Daoy (cell line): ENCODE measurements at places on chromosomes 16 and 17. TPM values are rescaled to one million over a fixed set of nuclear protein-coding genes. Genes with fewer than 3 reads are reported as not detected.

GRCh38 chr17:73625006-73625405 lies 19.2 kb downstream of the SDK2 start:
- no peak for DNase-seq

GRCh38 chr17:56823848-56824247 lies 9.9 kb downstream of the C17orf67 start:
- no peak for DNase-seq

DNA sequence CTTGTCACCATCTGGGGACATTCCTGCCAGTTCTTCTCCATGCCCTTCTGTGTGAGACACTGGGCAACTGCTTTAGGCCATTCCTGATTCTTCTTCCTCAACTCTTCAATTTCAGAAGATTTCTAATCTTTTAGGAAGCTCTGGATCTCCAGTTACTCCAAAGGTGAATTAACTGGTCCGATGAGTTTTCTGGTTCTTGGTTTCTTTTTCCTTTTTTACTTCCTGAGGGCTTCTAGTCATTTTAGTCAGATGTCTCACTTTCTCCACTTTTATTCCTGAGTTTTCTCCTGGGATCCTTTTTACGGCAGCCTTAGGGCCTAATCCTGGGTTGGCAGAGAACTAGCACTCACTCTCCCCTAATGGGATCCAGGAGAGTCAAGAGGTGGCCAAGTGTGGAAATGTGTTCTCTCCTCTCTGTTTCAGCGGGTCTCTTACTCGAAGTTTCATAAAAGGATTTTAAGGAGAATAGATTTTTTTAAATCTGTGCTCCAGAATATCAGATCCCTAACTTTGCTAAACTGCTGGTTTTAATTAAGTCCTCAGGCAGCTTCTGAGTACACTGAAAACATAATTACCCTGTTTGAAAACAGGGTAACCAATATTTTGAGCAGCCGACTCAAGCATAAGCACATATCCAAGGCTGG lies 107.6 kb downstream of the RMI2 start:
- DNase-seq, result no peak

DNA sequence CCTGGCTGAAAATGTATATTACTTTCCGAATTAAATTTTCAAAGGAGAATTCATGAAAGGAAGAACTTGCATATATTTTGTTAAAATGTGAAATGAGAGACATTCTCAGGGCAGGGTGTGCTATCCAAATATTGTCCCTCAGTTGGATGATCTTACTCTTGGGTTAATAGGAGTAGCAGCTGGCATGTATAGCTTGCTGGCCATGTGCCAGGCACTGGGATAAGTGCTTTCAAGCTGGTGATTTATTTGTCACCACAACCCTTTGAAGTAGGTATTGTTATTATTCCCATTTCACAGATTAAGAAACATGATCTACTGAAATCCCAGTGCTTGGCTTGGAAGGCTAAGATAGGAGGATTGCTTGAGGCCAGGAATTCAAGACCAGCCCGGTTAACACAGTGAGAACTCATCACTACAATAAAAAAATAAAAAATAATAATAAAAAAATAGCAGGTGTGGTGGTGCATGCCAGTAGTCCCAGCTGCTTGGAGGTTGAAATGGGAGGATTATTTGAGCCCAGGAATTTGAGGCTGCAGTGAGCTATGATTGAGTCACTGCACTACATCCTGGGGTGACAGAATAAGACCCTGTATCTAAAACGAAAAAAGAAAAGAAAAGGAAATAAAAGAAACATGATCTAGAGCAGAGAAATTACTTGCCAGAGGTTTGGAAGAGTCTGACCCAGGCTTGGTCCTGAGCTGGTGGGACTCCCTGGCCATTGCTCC lies 11.6 kb upstream of the MPHOSPH6 start:
- DNase-seq, result peak; percentile 29

DNA sequence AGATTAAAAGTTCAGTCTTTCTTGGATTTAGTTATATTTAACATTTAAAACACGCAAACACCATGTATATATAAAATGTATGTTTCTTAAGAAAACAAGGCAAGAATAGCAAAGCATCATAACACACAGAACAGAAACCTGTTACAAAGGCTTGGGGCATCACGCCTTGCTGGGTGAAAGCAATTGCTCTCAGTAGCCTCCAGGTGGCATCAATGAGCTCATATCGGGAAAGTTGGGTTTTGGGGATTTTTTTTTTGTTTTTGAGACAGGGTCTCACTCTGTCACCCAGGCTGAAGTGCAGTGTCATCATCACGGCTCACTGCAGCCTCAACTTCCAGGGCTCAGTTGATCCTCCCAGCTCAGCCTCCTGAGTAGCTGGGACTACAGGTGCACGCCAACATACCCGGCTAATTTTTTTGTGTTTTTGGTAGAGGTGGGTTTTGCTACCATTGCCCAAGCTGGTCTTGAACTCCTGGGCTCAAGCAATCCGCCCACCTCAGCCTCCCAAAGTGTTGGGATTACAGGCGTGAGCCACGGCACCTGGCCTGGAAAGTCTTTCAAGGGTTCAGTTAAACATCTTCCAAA lies 56.9 kb downstream of the CYB5D2 start:
- DNase-seq, result peak; percentile 37

- peak; percentile 2 for DNase-seq
These were observed 2.1 kb downstream of the IGFALS start for GRCh38 chr16:1791256-1791942.

GRCh38 chr17:4304417-4305027 lies 40.7 kb upstream of the ANKFY1 start:
- DNase-seq, result peak; percentile 24

- DNase-seq, result peak; percentile 88
These were observed 23.9 kb downstream of the SLC39A11 start for GRCh38 chr17:73068322-73069153.

DNA sequence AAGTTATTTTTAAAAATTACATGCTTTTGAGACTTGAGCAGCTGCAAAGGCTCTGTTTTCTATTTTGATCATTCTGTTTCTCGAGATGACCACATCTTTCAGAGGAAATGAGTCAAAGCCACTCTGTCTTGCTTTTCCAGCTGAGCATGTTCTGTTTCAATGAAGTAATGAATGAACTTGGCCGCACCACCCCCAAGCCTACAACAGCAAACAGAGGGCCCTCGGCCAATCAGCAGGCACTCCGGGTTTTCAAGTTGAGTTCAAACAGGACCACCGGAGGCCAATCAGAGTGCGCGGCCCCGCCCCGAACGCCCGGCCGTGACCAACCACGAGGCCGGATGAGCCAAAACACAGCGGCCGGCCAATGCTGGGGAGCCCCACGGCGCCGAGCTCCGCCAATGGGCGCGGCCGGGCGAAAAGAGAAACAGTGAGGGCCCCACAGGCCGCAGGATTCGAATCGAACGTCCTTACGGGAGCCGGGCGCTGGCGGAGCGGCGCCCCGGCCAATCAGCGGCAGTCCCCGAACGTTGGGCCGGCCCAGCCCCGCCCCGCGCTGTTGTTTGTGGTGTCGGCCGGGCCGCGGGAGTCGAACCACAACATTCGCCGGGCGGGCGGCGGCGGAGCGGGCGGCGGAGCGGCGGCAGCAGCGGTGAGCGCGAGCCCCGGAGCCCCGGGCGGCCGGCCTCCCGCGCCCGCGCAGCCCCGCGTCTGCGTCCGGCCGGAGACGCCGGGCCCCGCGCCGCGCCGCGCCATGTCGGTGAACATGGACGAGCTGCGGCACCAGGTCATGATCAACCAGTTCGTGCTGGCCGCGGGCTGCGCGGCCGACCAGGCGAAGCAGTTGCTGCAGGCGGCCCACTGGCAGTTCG lies at the start of gene UBALD2:
Gene UBALD2 (plus strand): TSS at position 594 of the 869 bp plus-strand sequence. CDS start 158 bp downstream, at position 752.
- DNase-seq, result peak; percentile 100

- no peak for DNase-seq
These were observed 2.6 kb downstream of the CD300LB start for GRCh38 chr17:74528491-74529199.

- no peak for DNase-seq
These were observed 2.5 kb downstream of the GRIN2C start for GRCh38 chr17:74857191-74857590.

KRTAP4-5 gene
- not detected in 2 replicates for total RNA-seq

PTGES3L gene
- total RNA-seq, result 0.06 and 0.23 TPM in 2 replicates

MYH2 gene
- not detected in 2 replicates for total RNA-seq

DEXI gene
- total RNA-seq, result 38.4 and 45.4 TPM in 2 replicates

DHRS7C gene
- total RNA-seq, result not detected in 2 replicates
